ENCODE measurements at places on chromosomes 2 and 18.

DNA sequence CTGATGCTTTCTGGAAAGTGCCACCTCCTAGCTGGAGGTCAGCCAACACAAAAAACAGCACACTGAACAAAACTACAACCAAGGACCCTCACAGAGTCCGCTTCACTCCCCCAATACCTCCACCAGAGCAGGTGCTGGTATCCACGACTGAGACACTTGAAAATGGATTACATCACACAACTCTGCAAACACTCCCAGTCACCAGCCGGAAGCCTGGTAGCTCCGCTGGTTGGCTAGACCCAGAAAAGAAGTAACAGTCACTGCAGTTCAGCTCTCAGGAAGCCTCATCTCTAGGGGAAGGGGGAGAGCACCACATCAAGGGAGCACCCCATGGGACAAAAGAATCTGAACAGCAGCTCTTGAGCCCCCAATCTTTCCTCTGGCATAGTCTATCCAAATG, 175.4 kb downstream of the LCLAT1 start:
- no peak for DNase-seq

DNA sequence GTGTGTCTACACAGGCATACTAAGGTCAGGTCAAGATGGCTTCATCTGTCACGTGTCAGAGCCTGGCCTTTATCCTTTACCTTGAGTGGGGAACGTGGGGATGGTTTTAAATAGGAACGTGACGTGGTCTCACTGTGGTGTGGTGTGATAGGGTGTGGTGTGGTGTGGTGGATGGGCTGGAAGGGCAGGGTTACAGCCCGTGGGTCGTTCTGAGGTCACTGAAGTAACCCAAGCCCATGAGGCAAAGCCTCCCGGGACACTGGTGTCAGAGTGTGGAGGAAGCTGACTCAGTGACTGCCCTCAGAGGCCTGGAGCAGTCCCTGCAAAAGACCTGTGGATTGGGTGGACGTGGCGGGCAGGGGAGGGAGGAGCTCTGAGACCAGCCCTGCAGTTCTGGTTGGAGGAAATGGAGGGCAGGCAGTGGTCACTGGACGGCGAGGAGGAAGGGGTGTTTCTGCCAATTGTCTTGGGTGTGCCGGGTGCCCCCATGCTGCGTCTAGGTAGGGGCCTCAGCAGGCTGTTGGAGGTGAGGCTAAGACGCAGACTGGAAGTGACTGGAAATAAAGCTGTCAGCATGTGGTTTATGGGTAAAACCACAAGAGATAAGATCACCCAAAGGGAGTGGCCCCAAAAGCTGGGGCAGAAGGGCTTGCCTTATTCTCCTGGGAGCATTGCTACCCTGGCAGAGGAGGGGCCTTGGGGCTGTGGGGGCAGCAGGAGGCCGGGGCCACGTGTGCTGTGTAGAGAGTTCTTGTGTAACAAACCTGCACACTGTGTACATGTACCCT, 84.8 kb downstream of the SH3RF3 start:
- DNase-seq: peak; percentile 76

DNA sequence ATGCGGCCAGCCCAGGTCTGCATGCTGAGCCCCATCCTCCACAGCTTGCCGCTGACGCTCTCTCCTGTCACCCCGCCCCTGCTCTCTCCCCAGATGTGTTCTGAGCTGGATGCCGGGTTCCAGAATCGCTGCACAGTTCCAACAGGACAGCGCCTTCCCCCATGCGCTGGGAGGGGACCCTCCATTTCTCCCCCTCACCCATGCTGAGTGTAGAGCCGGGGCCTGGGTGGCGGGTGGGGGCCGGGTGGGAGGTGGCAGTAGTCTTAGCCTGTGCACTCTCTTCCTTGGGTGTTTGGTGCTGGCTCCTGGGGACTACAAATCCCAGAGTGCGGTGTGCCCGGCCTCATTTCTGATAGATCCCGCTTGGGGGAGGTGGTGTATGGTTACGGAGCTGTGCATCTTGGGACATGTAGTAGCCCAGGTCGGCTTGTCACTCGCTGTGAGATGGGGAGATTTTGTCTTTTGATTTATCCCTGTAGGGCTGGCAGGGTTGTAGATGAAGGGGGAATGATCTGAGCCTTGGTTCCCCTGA, 6.8 kb downstream of the DNAJB2 start:
- DNase-seq: no peak

DNA sequence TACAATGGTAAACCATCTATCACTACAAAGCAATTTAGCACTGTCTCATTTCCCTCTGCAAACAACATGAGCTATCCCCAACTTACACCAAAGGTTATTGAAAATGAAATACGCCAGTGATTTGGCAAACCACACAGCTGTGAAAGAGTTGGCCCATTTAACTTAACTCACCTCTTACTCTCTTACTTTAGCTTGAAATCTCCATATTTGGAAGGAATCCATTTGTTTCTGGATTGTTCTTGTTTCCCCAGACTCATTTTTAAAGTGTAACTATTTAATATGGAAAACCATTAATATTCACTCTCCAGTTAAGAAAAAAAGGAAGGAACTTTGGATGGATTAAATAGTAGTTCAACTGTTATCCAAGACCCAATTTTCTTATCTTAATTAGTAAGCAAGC, 93.7 kb upstream of the TRIB2 start:
- no peak for DNase-seq

GRCh38 chr2:54704688-54705605, 18.5 kb upstream of the EML6 start:
- no peak for DNase-seq

DNA sequence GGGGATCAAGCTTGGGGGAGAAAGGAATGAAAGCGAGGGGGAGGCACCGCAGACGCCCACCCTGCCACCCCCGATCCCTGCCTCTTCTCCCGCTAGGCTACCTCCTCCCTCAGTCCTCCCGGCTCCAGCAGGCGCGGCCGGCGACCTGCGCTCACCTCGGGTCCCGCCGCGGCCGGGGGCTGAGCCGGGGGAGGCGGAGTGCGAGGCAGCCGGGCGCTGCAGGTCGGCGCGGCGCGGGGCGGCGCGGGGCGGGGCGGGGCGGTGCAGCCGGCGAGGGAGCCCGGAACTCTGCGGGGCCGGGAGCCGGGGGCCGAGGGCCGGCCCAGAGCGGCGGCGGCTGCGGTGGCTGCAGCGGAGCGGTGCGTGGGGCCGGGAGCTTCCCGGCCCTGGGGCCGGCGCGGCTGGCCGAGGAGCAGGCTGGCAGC, 477 bp downstream of the ACVR1 start:
- peak; percentile 70 for DNase-seq

DNA sequence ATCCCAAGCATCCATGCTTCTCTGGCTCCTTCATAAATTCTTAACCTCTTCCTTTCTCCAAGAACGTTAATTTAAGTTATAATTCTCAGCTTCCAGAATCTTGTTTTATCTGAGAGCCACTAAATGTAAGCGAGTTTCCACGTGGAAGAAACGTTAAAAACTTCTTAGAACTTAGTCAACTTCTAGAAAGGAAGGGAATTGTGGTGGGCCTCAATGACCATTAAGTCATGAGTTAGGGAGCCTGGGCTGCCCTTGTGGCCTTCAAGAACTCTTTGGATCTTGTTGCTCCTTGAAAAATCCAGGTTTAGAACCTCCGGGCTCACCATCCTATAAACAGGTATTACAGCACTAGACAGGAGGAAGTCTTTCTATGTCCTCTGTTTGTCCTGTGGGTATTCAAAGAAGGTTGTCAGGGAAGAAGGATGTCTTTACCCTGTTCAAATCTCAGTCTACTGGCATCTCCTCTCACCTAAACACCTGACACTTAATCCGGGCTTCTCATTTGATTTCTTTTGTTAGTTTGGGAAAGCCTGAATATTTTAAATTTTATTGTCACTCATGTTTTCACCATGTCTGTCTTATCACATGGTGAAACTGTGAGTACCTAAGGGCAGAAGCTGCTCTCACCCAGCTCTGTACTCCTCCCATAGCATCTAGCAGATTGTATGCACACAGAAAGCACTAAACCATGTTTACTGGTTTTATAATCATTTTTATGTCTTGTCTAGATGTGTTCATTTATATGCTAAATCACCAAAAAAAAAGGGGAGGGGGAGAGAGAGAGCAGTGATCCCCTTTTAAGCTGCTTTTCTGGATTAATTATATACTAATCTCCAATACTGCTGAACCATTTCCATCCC, 6.3 kb downstream of the RND3 start:
- no peak for DNase-seq

DNA sequence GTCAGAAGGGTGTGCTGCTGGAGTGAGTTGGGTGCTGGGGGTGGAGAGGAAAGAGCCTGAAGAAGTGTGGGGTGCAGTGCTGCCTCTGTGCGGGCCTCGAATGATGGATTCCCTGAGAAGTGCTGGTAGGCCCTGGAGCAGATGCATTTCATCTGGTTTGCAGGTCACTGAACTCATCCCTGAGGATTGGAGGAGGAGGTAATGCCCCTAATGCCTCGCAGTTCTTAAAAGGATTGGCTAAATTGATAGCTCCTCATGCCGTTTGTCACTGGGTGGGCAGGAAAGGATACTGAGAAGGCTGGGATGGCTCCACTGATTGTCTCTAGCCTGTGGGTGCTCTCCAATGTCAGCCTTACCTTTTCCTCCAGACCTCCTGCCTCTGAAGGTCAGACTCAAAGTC, 74.1 kb downstream of the CTIF start:
- no peak for DNase-seq

- DNase-seq: no peak
Measured at GRCh38 chr2:224930124-224930523, 112.1 kb downstream of the DOCK10 start.

DNA sequence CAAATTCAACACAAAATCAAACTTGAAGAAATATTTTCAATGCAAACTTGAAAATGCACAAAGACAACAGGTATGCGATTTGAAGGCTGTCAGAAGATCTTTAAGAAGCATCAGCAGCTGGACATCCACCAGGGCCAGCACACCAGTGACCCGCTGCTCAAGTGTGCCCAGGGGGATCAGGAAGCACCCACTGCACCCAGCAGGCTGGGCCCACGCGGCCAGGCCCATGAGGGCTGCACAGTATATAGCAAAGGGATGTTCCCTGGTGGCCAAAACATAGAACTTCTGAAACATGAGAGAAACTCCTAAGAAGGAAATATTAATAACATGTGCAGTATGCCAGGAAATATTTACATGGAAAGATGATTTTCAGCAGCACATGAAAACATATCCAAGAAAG, 25.0 kb downstream of the WDFY1 start:
- DNase-seq: no peak

DNA sequence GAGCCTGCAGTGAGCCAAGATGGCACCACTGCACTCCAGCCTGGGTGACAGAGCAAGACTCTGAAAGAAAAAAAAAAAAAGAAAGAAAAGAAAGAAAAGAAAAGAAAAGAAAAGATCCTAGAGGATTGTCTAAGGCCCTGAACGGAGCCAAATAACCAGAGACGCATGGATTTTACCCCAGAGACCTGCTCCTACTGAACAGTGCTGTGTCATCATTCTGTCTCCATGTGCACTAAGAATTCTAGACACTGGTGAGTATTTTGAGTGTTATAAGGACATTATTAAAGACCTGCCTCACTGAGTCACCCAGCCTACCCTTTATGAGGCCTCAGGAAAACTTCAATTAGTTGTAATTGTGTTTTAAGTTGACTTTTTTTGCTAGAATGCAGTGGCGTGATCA, 61.9 kb upstream of the RIOK3 start:
- no peak for DNase-seq

DNA sequence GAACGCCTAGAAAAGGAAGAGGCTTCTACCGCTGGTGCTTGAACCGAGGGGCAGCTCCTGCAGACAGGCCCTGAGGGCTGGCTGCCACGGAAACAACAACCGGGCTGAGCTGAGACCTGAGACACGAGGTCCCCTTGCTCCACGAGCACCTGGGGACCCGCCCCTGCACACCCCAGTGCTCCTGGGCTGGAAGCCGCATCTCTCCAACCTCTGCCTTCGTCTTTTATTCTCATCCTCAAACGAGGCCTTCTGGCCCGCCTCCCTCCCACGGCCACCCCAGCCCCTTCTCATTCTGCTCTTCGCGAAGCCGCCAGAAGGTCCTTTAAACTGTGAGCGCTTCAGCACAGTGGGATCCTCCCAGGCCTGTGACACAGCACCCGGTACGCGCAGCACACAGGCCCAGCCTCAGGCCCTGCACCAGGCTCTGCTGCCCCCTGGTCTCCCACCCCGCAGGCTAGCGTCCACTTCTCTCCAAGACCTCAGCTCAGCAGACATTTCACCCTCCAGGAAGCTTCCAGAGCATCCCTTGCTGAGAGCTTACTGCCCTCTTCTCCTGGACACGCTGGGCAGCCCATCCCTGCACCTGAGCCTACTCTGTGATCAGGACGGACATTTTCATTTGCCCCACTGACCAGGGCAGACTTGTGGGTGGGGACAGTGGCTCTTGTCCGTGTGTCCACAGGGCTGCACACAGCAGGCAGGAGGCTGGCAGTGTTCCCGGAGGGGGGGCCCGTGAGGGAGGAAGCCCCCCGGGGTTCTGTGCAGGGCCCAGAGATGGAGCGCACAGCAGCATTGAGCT, 149.7 kb downstream of the PXDN start:
- no peak for DNase-seq

DNA sequence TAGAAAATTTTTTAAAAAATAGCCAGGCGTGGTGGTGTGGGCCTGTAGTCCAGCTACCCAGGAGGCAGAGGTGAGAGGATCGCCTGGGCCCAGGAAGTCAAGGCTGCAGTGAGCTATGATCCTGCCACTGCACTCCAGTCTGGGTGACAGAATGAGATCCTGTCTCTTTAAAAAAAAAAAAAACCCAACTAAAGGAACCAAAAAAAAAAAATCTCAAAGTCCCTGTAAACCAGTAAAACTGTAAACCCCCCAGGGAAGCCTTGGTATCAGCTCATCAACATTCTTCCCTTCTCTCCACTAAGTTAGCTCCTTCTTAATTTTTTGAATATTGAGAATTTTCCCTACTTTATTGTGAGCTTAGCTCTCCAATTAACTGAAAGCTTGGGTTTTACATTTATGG, 8.4 kb upstream of the MCFD2 start:
- DNase-seq: no peak
